Activated naive CD4-positive, alpha-beta T cell (primary cell): ENCODE measurements at places on chromosomes 6 and 20.

GRCh38 chr20:47680804-47681529 lies 104.3 kb downstream of the SULF2 start:
- no peak for DNase-seq

DNA sequence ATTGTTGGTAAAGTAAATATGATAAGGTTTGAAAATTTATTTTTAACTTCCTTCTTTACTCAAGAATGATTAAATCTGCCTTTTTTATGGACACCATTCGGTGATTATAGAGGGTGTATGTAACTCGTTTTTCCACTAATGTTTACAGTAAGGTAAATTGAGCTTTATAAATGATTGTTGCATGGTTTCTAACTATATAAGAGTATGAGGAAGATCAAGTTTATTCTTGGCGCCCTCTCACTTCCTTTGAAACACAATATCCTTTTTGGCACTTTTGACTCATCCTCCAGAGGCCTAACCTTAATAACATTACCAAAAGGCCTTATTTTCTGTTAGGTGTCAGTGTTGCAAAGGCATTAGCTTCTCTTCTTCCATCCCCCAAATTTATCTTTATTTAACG lies 41.8 kb upstream of the MTRF1L start:
- DNase-seq: no peak

GRCh38 chr6:43801495-43802181 lies 31.6 kb downstream of the VEGFA start:
- no peak for DNase-seq

DNA sequence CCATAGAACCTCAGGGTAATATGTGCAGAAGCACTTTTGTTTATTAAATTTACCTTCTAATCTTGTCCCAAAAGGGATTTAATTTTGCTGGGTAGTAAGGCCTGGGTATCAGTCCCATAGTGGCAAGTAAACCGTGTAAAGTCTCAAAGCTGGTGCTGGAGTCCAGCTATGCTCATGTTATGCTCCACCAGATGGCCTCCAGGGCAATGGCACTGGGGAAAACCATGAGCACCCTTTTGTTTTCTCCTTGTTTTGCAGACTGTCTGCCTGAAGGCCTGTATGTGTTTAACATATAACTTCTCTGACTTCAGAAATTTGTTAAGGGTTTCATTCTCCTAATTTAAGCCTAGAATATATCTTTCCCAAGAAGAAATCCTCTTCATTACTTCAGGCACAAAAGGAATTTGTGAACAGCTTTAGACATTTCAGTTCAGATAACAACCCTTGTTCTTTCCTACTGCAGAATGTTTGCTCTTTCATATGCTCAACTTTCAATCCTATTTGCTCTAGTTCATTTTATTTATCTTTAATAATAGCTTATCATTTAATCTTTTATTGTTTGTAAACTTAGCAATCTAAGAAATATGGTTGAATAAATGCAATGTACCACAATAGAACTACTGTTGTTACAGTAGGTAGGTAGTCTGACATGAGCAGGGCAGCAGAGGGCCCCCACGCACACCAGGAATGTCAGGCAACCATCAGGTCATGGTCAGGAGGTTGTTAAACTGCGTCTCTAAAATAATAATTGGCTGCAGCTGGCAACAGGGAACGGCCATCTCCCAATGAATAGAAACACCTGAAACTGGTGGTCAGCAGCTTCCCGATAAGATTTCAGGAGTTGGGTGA lies 162.8 kb downstream of the TENT5A start:
- DNase-seq: no peak

- peak; percentile 81 for DNase-seq
These were observed 12.4 kb upstream of the GMEB2 start for GRCh38 chr20:63639093-63639975.

- no peak for DNase-seq
These were observed 149.8 kb upstream of the JAG1 start for GRCh38 chr20:10823585-10823984.

DNA sequence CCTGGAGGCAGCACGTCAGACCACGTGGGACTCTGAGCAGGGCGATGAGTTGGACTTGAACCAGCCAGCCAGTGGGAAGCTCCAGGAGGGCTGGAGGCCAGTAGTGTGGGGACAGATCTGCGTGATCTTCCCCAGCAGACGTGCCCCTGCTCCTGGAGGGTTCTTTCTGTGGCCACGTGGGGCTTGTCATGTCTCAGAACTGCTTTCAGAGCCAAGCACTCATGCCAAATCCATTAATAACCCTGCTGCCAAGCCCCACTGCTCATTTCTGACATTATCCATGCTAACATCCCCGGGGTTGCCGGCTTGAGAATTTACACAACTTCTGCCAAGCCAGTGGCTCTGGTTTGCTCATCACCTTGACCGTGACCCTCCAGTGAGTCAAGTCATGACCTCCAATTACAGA lies 38.3 kb downstream of the SIRPA start:
- DNase-seq: no peak
